NCI-H345 (cell line): ENCODE measurements at places on chromosomes 6 and 20.

DNA sequence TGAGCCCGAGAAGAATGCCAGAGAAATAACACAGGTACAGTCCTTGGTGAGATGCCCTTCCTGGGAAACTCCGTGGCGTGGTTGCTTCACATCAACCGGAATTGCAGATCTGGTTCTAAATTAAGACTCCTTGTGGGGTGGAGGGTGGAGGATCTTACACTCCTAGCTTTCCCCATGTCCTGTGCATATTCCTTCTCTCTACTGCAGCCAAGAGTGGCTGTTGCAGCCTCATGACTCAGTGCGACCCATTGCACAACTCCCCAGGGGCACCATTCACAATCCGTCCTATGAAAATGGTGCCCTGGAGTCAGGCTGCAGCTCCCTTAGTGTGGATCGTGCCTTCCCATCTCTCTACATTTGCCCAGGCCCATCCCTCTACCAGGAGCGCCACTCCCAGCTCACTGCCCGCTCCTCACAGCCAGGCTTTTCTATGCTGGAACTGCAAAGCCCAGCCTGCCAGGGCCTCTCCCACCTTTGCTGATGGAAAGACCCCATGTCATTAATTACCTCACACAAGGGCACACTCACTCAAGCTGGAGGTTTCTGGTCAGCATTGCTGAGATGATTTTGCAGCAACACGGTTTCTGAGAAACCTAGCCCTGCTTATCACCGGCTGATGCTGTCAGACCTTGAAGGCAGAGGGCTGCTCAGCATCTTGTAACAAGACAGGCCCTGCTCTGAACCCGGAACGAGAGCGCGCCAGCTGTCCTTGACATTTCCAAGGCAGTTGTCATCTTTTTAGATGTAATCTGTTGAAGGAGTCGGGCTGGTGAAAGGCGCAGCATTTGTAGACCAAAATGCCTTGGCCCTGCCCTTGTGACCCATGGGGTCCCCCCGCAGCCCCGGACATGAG, 39.7 kb downstream of the SIRPA start:
- DNase-seq, result no peak

GRCh38 chr6:164612751-164613150, 696.7 kb downstream of the C6orf118 start:
- no peak for DNase-seq

DNA sequence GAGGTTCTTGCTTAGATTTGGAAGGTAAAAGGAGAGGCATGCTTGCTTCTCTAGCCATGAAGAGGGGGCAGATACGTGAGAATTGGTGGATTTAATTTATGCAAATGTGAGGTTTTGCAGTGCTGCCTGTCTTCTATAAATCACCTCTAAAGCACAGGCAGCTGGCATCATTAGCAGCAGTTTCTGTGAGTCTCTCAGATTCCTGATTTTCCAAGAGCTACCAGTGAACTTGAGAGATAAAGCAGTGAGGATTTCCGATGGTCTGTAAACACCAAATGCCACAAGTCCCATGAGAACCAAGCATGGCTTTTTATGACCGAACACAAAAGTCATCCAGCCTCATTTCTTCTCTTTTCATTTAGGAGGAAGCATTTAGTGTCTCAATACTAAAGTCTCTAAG, 3.2 kb upstream of the SIRPB2 start:
- DNase-seq, result no peak

- DNase-seq, result no peak
Observed at GRCh38 chr6:6497976-6498375, 90.5 kb upstream of the LY86 start.

DNA sequence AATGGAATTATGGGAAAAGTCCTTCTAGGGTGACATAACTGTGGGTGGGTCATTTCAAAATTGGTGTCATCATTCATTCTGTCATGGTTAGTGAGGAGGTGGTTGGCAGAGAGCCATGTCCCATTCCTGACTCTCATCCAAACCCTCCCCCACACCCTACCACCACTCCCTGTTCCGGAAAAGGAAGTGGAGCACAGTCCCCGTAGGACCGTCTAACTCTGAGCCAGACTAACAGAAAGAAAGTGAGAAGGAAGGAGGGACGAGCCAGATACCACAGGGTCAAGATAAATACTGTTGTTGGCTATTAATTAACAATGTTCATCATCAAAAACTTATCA, 4.8 kb downstream of the TRIM10 start:
- DNase-seq, result no peak

DNA sequence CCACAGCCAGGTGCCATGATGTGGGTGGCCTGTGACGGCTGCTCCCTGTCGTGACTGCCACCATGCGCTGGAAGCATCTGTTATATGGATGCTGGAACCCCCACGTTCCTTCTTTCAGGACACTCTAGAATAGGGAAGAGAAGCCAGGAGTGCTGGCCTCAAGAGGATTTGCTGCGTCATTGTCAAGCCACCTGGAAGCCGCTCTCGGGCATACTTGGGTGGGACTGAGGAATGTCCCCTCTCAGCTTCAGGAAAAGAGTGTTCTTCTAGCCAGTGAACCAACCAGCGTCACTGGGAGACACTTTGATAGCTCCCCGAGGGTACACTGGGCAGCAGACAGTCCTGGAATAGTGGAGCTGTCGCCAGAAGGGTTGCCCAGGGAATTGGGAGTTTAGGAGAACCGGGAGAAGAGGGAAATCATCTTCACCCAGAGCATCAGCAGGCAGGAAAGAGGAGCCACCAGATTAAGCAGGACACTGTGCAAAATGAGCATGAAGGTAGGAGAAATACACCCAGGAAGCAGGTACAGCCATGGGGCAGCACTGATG, 130.8 kb upstream of the SASH1 start:
- no peak for DNase-seq

DNA sequence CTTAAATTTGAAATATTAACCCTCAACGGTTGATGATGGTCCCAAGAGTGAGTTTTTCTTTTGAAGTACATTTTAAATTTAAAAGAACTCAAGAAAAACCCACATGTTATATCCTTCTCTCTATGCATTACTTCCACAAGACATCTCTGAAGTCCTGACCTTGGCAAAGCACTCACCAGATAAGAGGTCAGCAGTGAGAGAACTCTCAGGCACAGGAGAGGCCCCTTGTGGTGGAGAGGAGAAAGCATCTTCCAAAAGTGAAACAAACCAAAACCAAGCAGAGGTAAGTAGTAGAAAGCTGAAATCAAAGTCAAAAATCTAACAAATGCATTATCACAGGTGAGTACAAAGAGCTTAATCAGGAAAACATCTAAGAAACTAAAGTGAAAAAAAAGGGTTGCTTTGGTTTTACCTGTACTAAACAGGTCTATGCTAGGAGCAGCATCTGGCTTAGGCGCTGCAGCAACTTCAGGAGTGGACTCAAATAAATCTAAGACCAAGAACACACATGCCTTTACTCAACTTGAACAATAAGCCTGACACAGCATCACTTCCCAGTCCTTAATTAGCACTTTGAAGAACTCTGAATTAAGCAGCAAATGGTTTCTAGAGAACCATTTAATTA, 80.5 kb downstream of the PRSS35 start:
- no peak for DNase-seq

GRCh38 chr6:106187424-106187982, 101.4 kb downstream of the PRDM1 start:
- no peak for DNase-seq

DNA sequence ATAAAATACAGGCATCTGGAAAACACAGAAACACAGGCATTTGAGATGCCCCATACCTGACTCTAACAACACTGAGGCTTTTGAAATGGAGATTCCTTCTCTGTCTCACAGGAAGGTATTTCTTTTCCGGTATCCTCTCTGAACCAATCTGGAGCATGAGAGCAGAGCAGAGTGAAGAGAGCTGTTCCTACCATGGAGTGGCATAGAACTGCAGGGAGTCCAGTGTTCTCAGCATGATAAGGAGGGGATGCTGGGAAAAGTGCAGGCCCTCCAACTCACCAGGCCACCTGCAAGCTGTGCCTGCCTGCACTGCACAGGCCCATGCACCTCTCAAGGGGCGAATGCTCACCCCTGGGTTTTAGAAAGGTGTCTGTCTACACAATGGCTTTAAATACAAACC, 89.2 kb downstream of the FOXA2 start:
- peak; percentile 91 for DNase-seq

DNA sequence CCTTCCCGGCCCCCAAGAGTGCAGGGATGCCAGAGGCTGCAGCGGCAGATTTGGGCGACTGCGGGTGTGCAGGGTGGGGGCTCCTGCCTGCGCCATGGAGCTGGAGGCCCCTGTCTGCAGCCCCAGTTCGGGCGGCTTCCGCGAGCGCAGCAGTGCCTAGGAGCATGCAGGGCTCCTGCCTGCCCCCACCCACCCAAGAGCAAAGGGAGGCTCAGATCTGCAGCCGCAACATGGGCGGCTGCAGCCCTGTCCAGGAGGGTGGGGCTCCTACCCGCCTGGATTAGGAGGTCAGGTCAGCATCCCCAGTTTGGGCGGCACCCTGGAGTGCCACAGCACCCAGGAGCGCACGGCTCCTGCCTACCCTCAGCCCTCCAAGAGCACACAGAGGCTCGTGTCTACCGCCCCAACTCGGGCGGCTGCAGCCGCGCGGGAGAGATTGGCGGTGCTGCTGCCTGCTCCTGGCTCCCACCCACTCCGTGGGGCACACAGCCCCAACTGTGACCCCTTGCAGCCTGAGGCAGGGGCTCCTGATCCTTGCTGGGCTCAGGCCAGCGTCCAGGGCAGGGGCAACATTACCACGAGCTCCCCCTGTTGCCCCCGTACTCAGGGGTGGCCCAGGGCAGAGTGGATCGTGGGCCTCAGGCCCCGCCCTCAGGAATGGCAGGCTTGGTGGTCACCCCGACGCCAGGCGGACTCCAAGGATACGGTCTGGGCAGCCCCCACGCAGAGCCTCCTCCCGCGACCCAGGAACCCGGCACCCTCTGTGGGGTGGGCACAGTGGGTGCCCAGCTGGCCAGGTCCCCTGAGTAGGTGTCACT, 55.5 kb upstream of the UNC93A start:
- no peak for DNase-seq

- DNase-seq, result no peak
Observed at GRCh38 chr6:33692760-33693158, 18.7 kb downstream of the UQCC2 start.

GRCh38 chr6:36070252-36070651, 42.6 kb downstream of the MAPK14 start:
- no peak for DNase-seq

DNA sequence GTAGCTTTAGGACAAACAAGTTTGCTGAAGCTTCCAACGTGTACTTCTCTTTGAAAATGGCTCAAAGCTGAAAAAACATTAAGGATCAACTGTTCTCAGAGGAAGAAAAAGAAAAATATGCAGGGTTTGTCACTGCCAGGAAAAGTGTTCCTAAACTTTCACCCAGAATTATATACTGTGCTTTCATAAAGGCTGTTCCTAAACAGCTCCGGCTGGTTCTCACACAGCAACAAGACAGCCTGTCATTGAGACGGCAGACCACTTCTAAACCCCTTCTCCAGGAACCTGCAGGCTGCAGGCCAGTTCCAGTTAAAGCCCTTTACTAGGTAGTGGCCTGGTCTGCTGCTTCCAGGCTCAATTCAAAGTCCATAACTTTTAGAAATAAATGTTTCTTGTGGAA, 97.4 kb upstream of the SOX4 start:
- no peak for DNase-seq

- no peak for DNase-seq
Observed at GRCh38 chr6:36683145-36683655, 4.7 kb downstream of the CDKN1A start.

- DNase-seq, result no peak
Observed at GRCh38 chr6:12325872-12326271, 35.7 kb downstream of the EDN1 start.

DNA sequence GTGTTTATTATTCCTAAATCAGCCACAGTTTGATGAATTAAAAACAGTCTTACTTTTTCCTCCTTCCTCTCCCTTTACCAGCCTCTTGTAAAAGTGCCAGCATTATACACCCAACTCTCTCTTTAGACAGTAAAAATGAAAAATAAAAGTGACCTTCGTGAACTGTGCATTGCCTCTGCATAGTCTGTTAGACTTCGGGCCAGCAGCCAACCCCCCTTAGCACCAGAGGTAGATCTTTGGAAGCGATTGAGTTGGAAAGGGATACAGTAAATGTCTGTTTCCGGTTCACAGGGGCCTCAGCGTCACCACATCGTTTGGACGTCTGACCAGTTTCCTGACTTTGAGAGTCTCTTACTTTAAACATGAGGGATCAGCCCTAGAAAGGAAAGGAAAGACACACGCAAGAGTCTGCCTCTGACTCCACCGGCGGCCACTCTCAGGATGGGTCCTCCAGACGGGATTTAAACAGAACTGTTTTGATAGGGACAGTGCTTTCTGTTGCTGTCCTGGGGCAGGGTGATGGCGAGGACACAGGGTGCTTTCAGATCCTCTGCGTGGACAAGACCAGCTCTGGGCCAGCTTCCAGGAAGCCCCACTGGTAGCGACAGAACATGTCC, 206.6 kb upstream of the PREP start:
- no peak for DNase-seq

GRCh38 chr6:161204866-161205557, 68.8 kb downstream of the AGPAT4 start:
- no peak for DNase-seq

DNA sequence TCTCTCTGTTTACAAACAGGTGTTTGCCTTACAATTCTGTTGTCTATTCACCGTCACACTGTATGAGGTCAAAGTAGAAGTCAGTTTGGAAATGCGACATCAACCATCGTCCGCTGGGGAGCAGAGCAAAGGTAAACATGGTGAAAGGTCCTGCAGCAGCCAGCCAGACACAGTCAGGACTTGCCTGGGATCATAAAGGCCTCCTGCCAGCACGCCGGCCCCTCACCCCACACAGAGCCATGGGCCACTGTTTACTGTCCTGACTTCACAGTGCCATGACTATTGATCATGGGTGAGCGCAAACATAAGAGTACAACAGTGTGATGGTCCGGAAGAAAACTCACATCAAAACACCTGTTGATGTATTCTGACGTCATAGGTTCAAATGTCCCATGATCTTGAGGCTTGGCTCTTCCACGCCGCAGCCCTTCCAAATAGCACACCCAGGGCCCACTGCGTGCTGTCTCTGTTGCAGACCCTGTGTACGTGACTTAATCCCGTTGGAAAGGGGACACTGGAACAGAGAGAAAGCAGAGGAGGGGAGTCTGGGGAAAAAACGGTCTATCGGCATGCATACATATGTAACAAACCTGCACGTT, 16.9 kb upstream of the PPP1R3G start:
- no peak for DNase-seq

- DNase-seq, result no peak
Observed at GRCh38 chr6:167119670-167120582, 3.0 kb upstream of the CCR6 start.

GRCh38 chr6:71375676-71376075, 87.1 kb downstream of the OGFRL1 start:
- DNase-seq, result no peak

- DNase-seq, result no peak
Observed at GRCh38 chr20:44151621-44152416, 35.2 kb downstream of the JPH2 start.

GRCh38 chr6:169146521-169146920, 107.1 kb downstream of the THBS2 start:
- no peak for DNase-seq

GRCh38 chr20:38628580-38629470, 27.2 kb downstream of the ARHGAP40 start:
- DNase-seq, result no peak

- DNase-seq, result no peak
Observed at GRCh38 chr6:42450477-42451332, 1.0 kb downstream of the TRERF1 start.
